Ecto neural progenitor cell (in vitro differentiated cells): ENCODE measurements at places on chromosomes 11 and 22.

DNA sequence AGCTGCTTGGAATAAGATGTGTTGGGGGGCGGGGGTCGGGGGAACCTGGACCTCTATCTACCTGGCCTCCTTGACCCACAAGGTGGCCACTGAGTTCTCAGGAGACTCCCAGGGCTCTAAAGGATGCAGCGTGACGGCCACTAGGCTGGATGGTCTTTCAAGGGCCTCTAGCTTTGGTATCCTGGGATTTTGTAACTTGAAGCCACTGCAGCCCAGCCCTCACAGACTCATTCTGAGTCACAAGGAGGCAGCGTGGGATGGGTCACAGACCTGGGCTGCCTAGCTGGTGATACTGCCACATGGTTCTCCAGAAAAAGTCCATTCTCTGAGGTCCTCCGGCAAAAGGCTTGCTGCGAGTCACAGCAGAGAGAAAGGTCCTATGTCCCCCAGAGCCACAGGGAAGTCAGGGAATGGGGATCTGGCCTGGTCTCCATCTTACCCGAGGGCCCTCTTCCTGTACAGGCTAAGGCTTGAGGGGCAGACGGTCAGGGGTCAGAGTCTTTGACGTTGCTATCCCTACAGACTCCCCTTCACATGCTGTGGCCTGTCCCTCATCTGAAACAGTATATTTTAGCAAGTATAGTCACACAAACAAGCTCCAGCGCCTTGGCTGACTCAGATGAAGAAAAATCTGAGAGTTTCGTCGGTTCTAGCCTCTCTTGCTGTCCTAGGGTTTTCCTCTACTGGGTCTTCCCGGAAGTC, 52.4 kb downstream of the KCNC1 start:
- DNase-seq, result no peak

- DNase-seq, result no peak
Observed at GRCh38 chr22:30488121-30488520, 16.3 kb upstream of the SEC14L3 start.

GRCh38 chr11:19453651-19454257, 213.0 kb upstream of the E2F8 start:
- no peak for DNase-seq

- no peak for DNase-seq
Observed at GRCh38 chr11:57762235-57762861, 746 bp downstream of the CTNND1 start.

- no peak for DNase-seq
Observed at GRCh38 chr11:28104984-28105383, 3.0 kb downstream of the KIF18A start.

GRCh38 chr11:129593098-129593497, 217.4 kb downstream of the BARX2 start:
- no peak for DNase-seq

DNA sequence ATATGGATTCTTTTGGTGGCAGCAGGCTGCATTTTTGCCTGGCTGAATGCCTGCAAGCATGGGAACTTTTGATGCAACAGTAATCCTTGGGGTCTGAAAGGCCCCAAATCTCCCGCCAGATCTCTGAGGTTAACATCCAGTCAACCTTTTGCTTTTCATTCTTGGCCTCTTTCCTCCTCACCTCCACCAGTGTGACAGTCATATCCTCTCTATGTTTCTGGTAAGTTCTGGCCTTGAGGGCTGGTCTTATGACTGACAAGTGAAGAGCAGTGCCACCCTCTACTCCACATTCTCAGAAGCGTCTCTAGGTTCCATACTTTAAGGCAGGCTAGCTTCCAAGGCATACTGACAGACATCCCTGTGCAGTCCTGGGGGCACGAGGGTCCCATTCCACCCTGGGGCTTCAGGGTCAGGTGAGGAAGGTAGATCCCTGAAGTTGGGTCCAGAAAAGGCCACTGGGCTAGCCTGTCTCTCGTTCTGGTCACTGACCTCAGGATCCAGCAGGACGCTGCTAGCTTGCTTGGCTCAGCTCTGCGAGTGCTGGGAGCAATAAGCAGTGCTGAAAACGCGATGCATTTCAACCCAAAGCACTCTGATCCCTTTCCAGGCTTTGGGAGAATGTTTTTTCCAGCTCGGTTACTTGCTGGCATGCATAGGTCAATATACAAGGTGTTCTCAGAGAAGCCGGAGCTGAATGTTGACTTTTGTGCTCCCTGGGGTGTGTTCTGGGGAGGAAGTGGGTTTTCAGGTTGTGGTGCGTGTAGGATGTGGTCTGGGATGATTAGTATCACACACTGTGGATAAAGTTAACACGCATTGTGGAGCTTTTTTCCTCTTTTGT, 75.2 kb downstream of the PTPRJ start:
- no peak for DNase-seq

DNA sequence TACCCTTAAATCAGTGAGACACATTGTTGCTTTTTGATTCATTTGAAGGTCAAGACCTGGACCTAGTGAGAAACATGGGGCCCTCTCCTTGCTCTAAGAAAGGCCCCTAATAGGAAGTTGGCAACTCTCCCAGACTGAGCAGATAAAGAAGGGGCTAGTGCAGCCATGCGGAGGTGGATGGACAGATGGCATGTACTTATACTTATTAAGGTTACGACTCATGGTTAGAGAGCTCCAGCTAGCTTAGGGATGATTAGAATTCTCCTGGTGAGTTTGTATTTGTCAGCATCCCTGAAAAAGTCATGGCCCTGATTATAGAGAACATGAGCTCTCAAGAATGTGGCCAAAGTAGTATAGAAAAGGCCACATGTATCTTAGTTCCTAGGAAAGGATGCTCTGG, 112.1 kb upstream of the BDNF start:
- no peak for DNase-seq

DNA sequence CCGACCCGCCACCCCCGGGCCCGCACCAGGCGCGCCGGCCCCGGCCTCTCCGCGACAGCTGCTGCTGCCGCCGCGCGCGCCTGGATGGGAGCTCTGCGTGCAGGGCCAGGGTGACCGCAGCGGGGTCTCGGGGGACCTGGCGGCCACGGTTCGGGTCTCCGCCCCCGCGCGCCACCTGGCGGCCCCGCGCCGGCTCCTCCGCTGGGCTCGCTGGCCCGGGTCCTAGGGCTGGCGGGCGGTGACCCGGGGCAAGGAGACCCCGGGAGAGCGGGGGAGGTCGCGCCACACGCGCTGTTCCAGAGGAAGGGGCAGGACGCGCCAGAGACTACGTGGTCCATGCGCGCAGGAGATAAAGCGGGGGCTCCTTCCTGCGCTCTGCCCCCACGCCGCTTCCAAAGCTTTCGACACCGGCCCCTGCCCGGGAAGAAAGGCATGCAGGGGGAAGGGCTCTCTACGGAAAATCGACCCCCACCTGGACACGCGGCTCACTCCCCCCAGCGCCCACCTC, 562 bp downstream of the SHANK2 start:
- peak; percentile 82 for DNase-seq

DNA sequence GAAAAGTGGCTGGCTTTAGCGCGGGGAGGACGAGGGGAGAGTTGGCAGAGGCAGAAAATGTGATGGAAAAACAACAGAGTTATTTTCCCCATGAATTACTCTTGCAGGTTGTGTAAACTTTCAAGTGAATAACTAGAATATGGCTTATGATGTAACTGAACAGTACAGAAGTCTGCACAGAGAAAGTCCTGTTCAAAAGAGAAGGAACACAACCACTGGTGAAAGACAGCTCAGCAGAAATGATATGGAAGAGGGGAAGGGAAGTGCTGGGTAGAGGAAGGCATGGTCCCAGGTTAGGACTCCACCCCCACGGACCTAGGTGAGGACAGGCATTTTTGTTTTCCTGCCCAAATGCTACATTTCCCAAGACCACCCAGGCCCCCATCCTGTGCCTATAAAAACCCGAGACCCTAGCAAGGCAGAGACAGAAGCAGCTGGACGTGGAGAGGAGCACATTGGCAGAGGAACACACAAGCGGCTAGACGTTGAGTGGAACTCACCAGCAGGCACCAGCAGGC, 77.7 kb downstream of the MAML2 start:
- no peak for DNase-seq

DNA sequence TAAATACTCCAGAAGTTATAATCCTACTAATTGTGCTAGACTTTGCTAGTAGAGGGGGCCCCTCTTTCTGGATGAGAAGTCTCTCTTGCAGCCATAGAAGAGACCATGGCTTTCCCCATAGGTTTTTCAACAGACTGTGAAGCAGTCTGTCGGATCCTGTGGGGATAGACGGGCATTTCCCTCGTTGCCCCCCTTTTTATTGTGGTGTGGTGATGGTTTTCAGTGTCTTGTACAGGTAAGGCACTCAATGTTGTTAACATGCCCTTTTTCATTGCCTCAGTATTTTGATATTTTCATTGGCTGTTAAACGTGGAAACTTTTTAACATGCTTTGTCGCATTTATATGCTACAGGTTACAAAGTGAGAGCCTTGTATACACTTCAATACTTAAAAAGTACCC, 16.4 kb upstream of the GAS2L1 start:
- no peak for DNase-seq

DNA sequence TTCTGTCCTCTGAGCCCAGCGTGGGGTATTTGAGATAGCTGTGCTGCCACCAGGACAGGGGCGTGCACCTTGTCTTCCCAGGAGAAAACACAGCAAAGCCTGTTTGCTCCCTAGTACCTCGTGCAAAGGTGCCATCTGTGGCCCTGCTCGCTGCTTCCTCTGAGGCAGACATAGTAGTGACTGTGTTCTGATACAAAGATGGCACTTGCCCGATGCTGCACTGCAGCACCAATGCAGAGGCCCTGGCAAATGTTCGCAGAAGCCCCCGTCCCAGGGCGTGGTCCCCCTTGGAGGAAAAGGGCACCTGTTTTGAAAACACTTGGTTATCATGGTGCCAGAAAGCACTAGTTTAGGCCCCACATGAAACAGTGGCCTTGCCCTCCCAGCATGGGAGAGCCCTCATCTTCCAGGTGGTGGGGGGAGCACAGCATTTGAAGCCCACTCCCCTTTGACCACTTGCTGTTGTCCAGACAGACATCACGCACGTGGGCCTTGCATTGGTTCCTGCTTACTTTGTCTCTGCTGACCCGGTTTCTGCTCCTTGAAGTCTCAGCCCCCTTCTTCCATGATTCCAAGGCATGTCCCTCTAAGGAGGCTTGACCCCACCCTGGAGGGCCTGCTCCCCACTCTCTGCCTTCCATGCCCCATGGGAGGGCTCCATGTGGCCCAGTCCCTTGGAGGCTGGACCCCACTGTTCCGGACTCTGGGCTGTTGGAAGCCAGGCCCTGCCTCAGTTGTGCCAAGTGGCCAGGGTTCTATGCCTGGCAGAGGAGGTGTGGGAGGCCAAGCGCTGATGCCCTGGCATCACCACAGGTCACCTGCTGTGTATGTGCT, 109.4 kb downstream of the KCNQ1OT1 start:
- no peak for DNase-seq

DNA sequence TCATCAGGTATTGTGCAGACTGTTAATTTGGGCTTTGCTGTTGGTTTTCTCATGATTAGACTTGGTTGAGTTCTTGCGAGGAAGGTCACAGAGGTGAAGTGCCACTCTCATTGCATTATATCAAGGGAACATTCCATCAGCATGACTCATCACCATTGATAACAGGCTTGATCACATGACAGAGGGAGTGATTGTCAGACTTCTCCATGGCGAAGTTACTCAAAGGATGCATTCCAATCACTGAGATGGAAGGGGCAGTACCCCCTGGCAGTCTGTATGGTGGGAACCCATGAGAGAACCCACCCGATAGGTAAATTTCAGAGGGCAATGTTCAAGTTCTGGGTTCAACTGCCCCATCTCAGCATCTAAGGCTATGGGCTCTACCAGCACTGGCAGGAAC, 19.4 kb upstream of the P2RY2 start:
- DNase-seq, result no peak

DNA sequence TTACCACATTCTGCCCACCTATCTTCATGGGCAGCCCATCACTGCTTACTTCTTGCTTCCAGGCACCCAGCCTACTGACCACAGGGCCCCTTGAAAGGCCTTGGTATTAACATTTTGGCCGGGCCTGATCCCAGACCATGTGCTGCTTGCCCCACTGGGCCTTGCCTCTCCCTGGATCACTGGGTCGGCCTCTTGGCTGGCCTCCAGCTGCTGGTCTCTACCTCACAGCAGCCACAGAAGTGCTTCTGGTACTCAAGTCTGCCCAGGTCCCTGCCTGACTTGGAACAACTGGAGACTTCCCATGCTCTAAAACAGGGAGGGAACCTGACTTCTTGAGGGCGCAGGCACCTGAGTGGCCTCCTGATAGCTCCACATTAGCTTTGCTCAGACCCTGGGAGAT, 63.6 kb downstream of the THAP12 start:
- no peak for DNase-seq

DNA sequence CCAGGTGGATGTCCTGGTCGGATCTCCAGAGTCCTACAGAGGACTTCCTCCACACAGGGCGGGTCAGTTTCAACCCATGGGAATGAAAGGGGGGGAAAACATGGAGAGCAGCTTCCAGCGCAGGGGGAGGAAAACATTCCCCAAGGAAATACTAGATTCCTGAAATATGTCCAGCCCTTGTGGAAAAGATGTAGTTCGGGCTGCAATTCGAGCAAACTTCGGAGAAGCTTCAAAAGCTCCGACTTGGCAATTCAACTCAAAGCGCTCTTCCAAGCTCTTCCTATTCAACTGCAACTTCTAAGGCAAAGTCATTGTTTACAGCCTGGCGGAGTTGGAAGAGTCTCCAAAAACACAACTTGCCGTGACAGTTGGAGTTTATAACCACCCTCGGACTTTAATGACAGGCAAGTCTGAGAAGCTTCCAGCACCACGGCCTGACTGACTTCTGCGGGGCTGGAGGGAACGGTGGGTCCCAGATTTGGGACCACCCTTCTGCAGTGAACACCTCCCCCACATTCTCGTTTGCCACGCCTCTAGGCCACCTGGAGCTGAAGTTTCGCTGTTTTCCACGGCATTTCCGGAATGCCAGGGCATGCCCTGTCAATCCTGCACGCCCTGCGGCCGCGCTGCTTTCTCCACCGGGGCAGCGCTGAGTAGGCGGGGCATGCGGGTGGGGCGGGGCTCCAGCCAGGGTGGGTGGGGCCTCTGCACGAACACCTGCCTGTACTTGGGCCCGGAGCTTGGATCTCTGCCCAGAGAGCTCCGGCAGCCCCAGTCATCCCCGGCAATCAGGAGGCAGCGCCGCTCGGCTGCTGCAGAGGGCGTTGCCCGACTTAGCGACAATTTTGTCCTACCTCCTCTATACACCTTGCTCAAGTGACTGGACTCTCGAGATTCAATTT, 49.0 kb upstream of the BIRC3 start:
- peak; percentile 92 for DNase-seq

GRCh38 chr11:118018401-118018800, 32.2 kb downstream of the IL10RA start:
- no peak for DNase-seq

GRCh38 chr11:67561971-67562619, 21.5 kb upstream of the GSTP1 start:
- DNase-seq, result no peak

DNA sequence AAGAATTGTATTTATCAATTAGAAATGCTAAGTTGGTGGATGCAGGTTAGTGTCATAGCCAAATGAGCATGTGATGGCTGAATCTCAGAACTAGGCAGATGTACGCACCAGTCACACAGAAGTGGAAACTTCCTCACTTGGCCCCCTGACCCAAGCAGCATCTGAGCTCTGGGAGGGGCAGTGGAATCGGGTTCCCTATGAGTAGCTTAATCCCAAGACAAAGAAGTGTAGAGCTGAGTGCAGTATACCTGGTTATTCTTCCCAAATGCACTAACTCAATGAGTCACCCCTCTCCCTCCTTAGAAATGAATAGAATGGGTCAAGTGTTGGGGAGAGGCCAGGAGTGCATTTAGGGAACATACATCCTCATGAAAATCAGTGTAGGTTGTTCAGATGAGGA, 224.6 kb downstream of the FAT3 start:
- DNase-seq, result no peak

- no peak for DNase-seq
Observed at GRCh38 chr22:50567721-50568252, 5.1 kb upstream of the SYCE3 start.
